ENCODE measurements at places on chromosomes 12 and 14.

- DNase-seq: no peak
These were observed 926.9 kb downstream of the TMTC2 start for GRCh38 chr12:83613586-83614110.

- no peak for DNase-seq
These were observed 481.4 kb upstream of the TMEM132C start for GRCh38 chr12:127785540-127785939.

- no peak for DNase-seq
These were observed 46.7 kb downstream of the NOC4L start for GRCh38 chr12:132190834-132191500.

DNA sequence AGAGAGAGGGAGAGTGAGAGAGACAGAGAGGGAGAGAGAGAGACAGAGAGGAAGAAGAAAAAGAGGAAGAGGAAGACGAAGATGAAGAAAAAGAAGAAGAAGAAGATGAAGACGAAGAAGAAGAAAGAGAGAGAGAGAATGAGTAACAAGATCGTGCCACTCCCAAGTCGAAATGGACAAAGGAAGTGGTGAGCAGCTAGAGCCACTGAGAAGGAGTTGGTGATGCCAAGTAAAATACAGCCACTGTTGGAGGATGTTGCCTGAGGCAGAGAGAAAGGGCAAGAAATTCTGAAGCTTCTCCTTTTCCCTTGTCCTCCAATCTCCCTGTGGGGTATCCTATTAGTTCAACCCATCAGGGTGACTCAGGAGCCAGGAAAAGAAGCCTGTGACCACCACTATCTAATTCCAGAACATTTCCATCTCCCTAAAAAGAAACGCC, 12.5 kb upstream of the ANAPC5 start:
- DNase-seq: no peak

DNA sequence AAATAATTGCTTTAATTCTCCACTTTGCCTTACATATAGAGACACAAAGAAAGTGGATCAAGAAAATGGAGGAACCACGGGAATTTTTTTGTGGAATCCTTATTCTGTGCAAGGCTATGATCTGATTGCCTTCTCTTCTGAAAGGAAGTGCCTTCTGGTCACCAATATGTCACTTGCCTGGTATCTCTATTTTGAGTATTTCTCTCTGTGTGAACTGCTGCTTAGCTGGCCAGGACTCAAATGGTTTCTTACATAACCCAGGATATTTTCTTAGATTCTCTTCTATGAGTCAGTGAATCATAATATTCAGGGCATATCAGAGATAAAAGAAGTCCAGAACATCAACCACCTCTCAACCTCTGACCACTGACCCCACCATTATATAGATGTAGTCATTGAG, 156.1 kb downstream of the DIO2 start:
- DNase-seq: no peak
